T-helper 17 cell (primary cell): ENCODE measurements at places on chromosomes 12 and 14.

- DNase-seq: no peak
Observed at GRCh38 chr12:66403746-66404145, 101.5 kb downstream of the HELB start.

GRCh38 chr12:12835378-12836146 is 22.4 kb downstream of the DDX47 start:
- no peak for DNase-seq

DNA sequence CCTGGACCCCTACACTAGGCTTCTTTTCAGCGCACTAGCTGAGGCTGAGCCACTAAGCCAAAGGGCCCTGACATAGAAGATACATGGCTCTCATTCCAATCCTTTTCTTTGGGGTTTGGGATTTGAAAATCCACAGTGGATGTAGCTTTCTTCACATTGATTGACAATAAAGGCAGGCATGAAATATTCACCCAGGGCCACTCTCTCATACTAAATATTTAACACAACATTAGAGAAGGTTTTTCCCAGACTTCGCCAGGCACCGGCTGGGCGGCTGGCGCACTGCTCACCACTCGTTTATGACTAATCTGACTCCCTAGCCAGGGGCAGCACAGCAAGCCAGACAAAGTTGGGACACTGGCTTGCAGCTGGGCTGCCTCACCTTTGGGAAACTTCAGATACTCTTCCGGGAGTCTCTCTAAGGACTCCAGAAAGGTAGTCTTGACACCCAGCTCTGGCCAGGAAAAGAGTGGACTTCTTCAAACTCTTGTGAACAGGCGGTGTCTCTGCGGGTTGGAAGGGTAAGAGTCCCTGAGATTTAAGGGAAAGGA is 699 bp upstream of the HOXC11 start:
- DNase-seq: no peak

DNA sequence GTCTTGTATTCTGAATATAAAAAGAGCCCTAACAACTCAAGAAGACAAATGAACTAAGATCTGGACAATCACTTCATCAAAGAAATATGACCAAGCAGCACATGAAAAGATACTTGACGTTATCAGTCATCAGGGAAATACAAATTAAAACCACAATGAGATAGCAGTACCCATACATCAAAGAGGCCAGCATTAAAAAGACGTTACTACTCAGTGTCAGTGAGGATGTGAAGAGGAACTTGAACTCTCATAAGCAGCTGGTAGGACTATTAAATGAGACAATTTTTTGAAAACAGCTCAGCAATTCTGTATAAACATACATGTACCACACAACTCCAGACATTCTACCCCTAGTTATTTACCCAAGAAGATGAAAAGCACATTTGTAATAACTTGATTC is 55.9 kb downstream of the FERMT2 start:
- no peak for DNase-seq

GRCh38 chr12:58764100-58764953 is 156.0 kb downstream of the LRIG3 start:
- DNase-seq: no peak

GRCh38 chr14:46769292-46769691 is 117.7 kb upstream of the RPL10L start:
- DNase-seq: no peak

DNA sequence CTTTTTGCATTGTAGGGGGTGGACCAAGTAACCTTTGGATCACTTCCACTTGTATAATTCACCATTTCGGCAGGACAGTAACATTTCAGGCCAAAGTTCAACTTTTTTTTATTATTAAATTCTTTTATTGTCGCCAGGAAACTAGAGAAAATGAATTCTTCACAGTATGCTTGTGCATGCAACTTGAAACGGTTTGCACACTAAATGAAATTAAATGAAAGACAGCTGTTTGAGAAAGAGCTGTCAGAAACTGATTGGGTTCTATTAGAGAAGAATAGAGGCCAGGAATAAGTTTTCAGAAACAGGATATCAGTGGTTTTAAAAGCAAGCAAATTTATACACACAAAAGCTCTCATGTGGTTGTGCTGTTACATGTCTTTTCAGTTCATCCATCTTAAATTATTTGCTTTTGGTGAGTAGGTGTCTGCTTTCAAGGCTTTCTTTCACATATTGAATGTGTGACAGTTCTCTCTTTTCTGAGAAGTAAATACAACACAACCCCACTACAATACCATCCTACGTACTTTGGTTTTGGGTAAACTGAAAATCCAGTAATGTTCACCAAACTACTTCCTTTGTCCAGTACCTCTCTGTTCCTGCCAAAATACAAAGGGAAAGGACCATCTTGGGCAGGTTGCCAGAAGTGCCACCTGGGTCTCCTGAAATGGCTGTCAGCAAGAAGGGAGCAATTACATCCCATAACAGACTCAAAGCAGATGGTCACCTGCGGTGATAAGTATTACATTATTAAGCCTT is 291.7 kb downstream of the RAD51B start:
- no peak for DNase-seq

GRCh38 chr14:89351516-89352404 is 65.3 kb downstream of the FOXN3 start:
- no peak for DNase-seq

DNA sequence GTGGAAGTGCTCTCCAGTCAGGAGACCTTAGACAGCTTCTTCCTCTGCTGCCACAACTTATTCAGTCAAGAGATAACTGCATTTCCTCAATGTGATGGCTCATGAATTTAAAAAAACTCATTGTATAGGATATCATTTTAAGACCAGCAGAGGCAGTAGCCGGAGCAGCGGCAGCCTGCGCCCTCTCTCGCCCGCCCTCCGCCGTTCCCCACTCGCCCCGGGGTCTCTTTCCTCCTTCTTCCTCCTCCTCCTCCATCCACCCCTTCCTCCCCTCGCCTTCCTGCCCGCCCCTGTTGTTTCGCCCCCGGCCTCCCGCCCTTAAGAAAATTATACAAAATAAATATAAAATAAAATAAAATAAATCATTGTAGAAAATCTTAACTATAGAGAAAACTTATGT is 687.6 kb downstream of the FLRT2 start:
- DNase-seq: no peak

GRCh38 chr12:117100251-117100650 is 1.0 kb upstream of the TESC start:
- no peak for DNase-seq

- DNase-seq: no peak
Observed at GRCh38 chr12:49335118-49335954, 1.7 kb downstream of the C1QL4 start.

DNA sequence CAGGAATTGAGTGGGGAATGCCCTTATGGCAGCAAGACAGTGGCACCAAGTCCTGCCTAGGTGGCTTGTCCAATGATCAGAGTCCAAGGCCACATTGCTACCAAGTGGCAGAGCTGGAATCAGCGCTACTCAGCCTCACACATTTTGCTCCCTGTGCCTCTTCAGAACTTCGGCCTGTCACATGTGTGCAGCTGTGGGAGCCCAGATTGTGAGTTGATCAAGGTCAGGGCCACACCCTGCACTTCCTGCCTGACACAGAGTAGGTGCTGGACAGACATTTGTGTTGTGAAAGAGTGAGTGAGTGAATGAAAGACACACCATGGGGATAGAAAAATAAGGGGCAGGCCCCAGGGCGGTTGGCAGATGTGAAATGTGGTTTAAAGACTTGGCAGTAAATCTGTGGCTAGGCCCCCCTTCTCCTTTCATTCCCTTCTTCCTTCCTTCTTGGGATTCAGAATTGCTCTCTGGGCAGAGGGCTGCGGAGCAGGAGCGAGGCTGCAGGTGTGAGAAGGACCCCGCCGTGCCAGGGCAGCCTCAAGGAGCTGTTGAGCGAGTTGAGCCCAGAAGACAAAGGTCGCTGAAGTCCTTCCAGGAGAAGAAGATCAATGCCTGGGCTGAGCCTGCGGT is 83.5 kb downstream of the SLC25A47 start:
- DNase-seq: no peak

DNA sequence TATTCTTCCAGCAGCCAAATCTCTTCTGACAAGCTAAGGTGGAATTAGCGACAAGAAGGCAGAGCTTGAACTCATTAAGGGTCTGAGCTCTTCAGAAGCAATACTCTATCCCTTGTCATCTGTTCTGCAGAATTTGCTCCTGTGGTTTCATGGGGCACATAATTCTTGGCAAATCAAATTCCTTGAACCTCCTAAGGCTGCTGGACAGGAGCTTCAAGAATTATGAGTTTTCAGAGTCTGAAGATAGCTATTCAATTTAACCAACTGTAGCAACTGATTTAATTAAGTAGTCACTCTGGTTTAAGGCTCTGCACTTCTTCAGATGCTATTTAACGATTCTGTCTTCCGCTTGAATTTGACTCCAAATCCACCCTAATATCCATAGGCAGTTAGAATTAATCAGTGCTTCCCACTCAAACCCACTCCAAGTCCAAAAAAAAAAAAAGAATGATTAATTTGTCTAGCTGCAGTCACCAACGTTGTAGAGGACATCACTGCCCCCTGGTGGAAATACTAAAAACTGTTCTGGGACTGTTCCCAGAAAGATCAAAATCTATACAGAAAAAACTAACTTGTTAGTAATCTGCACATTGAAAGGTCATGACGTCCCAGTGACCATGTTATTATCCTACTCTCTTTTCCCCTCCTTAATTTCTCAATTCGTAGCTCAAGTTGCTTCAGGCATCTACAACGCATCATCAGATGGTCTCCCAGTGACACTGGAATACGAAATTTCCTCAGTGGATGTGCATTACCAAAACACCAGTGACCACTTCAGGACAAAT is 169.9 kb downstream of the KIF21A start:
- DNase-seq: no peak
